ENCODE measurements at places on chromosomes 16 and 17.

DNA sequence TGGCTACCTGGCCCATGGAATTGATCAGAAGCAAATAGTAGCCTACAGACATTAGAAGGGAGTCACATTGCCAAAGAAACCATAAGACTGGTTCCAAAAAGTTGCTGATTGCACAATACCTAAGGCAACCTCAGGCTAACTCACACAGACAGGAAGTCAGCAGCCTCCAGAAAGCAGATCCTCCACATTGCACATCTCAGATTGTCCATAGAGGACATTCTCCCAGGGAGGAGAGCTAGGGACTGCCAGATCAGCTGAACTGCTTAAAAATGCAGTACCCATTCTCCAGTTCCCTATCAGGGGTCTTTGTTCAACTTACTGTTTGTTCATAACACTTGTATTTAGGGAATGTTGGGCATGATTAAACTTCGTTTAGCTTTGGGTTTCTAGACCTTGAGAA is 4.2 kb downstream of the CCL3 start:
- DNase-seq: no peak

- DNase-seq: no peak
Observed at GRCh38 chr17:57902117-57902799, 52.4 kb upstream of the MRPS23 start.

GRCh38 chr16:85320677-85321385 is 208.6 kb upstream of the CIBAR2 start:
- no peak for DNase-seq

DNA sequence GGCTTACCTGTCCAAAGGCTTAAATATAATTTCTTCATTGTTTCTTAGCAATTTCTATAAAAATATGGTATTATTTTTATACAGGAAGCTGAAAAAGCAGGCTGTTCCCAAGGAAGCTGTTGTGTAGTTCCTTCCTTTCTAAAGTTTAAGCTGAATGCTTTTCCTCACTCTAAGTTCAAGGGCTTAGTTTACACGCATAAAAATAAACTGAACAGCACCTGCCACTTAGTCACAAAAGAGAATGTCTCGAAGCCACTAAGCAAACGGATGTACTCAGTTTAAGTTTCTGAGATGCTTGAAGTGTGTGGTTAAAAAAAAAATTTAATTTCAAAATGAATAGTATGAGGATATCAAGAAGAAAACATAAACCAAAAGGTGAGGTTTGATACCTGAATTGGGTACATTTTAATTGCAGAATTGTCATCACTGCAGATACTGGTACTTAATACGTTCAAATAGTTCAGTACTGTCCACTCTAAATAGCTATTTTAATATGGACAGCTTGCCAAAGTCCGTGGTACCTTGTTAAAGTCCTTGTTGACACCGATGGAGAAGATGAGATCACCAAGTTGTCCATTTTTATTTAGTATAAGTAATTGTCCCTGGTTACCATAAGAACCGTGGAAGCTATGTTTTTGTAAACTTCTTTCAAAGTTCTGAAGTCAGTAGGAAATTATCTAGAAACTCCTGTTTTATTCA is 38.1 kb downstream of the MRTFB start:
- no peak for DNase-seq

GRCh38 chr16:5205361-5206040 is 107.9 kb upstream of the EEF2KMT start:
- no peak for DNase-seq

DNA sequence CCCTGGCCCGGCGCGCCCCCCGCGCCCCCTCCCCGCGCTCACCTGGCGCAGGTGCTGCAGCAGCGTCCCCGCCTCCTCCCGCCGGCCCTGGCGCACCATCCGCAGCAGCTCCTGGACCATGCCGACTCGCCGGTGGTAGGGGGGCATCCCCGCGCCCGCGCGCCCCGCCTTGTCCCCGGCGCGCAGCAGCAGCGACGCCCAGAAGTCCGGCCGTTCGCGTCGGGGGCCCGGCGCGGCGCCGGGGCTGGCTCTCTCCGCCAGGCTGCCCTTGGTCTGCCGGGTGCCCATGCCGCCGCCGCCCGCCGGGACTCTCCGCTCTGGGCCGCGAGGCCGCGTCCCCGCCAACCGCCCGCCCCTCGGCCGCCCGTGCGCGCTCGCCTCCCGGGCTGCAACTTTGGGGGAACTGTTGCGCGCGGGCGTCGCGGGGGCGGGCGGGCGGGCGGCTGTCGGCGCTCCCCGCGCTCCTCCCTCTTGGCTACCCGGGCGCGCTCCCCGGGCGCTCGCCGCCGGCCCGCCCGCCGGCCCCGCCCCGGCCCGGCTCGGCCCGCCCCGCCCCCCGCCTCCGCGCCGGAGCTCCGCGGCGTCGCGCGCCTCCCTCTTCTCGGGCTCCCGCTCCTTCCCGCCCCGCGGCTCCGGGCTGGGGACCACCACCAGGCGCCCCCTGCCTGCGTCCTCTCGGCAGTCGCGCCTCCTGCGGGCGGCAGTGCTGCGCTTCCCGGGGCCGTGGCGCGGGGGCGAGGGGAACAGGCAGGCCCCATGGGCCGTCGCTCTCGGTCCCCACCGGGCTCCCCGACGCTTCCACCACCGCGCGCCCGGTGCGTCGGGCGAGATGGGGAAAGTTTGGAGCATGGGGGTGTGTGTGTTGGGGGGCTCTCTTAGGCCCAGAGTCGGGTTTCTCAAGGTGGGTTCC is at the start of gene LRRC75A:
Gene LRRC75A, minus strand, starts transcription at position 491 of the 910 bp plus-strand sequence. Its CDS starts 203 bp downstream, at position 288.
- no peak for DNase-seq

GRCh38 chr17:33013596-33014375 is 22.1 kb downstream of the SPACA3 start:
- no peak for DNase-seq

DNA sequence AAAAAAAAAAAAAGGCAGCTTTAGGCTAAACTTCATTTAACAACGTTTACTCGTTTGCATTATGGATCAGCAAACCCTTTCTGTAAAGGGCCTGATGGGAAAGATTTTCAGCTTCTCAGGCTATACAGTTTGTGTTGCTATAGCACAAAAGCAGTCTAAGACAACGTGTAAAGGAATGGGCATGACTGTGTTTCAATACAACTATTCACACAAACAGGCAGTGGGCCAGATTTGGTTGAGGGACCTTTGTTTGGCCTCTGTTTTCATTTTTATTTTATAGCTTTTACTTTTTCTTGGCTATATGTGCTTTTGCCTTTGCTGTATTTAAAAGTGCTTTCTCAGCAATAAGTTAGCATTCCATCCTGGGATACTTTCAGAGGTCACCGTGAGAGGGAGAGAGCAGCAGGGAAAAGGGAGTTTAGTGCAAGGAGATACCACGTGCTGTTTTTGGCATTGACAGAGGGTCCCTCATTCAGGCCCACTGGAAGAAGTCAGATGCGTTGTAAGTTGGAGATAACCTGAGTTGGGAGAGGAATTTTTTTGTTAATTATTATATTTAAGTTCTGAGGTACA is 335.6 kb downstream of the UTP18 start:
- DNase-seq: no peak

- peak; percentile 17 for DNase-seq
Observed at GRCh38 chr17:3506054-3506453, 30.3 kb downstream of the ASPA start.

DNA sequence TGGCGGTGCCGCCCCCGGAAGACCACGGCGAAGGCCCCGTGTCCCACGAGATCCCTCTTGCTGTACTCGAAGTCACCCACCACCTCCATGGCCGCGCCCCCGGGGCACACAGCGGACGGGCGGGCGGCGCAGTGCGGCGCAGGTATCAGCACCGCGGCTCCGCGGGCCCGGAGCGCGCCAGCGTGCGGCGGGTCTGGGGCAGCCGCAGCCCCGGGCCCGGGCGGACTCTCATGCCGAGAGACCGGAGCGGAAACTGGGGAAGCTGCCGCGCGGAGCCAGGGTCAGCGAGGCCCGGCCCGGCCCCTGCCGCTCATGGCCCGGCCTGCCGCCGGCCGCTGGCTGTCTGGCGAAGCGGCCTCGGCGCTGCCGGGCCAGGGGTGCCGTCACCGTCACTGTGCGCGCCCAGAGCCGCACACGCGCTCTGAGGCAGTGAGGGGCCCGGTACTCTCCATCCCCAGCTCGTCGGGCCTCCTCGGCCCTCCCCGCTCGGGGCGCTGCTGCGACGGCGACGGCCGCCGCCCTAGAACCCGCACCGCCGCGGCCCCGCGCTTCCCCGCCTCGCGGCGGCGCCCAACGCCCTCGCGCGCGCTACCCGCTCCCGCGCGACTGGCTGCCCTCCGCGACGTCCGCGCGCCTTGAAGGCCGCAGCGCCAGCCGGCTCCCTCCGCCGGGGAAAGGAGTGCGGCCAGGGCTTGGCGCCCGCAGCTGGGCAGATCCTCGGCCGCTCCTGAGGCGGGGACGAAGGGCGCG is at the start of gene ULK2:
Gene ULK2, minus strand, starts transcription at position 608 of the 750 bp plus-strand sequence. Its CDS starts 519 bp downstream, at position 89.
- peak; percentile 49 for DNase-seq

DNA sequence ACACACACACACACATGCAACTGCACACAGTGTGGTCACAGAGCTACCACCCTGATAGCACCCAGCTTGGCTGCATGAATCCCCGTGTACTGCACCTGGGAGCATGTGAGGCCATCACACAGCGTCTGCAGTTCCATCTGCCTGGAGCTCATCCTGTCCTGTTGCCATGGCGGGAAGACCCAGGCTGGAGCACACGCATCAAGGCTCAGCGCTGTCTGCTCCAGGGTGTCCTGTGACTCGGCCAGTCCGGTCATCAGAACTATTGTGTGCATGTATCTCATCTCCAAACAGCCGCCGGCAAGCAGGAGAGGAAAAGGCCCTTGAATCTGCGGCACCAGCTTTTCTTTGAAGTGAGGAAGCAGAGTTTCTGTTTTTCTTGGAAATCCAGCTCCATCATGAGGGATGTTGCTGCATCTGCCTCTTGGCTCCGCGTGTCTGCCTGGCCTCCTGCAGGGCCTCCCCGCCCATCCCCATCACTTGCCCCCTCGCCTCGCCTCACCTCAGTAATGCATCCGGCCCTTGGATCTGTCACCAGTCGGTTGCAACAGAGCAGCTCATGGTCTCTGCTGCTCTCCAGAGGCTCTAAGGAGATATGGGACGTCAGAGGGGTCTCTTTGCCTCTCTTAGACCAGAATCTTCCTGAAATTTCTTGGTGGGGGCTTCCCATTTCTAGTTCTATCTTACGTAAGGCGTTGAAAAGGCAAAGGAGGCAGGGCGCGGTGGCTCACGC is 23.7 kb downstream of the CACNG4 start:
- DNase-seq: no peak

GRCh38 chr17:33113991-33114370 is 122.3 kb downstream of the SPACA3 start:
- DNase-seq: no peak

GRCh38 chr17:4480929-4481898 is 17.5 kb upstream of the SPNS2 start:
- DNase-seq: no peak

DNA sequence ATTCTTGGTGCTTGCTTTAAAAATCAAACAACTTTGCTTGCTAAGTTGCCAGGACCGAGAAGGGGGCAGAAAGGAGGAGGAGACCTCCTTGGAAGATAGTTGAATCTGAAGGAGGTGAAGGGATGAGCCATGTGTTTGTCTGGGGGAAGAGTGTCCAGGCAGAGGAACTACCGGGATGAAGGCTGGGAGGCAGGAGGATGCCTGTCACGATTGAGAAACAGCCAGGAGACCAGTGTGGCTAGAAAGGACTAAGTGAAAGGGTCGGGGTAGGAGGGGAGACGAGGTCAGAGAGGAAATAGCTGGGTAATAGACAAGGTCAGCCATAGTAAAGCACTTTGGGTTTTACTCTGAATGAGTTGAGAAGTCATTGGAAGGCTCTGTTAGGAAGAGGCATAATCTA is 38.9 kb upstream of the CSNK2A2 start:
- no peak for DNase-seq

- DNase-seq: no peak
Observed at GRCh38 chr17:33464669-33465280, 171.7 kb upstream of the ASIC2 start.

- peak; percentile 68 for DNase-seq
Observed at GRCh38 chr16:20901436-20902112, 1.0 kb downstream of the LYRM1 start.

- DNase-seq: peak; percentile 92
Observed at GRCh38 chr17:38703742-38704605, 1.1 kb upstream of the MLLT6 start.

DNA sequence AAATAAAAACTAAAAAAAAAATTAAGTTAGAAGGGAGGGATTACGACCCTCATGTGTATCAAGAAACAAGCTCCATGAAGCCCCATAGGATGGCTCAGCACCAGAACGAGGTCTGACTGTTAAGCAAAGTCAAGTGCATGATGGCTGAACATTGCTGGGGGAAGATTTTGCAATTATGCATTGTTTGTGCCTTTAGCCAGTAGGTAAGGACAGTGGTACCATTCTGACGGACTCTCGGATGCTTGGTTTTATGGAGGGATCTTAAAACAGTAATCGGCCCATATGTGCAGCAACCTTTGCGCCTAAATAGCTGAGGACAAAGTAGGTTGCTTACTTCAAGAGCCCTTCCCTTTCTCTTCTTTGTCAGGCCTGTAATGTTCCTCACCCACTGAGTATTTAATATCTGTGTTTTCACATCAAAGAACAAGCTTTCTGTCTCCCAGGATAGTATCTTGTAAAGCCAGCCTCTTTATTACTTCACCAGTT is 186.0 kb downstream of the WWOX start:
- no peak for DNase-seq

- no peak for DNase-seq
Observed at GRCh38 chr17:4551141-4551540, 4.0 kb downstream of the MYBBP1A start.

DNA sequence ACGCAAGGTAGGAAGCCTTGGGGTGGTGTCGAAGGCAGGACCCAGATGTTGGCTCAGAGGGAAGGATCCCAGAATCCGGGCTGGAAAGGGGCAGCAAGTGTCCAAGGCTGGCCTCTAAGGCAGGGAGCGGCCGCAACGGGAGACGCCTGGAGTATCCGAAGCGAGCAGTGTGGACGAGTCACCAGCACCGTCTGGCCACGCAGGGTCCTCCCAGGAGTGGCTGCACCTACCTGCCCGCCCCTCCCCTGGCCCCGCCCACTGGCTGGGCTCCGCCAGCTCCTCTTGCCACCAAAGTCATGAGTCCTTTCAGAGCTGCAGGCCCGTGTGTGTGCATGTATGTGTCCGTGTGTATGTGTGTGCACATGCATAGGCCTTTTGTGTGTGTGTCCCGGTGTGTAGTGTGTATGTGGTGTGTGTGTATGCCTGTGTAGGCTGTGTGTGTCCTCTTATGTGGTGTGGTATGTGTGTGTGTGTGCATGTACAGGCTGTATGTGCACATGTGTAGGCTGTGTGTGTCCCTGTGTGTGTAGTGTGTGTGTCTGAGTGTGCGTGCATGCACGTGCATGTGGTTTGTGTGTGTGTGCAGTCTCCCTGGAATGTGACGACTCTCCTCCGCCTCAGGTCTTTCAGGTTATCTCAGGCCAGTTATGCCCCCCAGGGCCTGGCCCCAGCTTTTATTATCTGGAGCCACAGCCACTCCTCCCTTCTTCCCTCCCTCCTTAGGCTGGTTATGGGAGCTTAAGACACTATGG is at the start of gene PRSS8:
Gene PRSS8, minus strand, starts transcription at position 193 of the 752 bp plus-strand sequence. CDS start 229 bp downstream, outside the sequence.
- DNase-seq: peak; percentile 83

DNA sequence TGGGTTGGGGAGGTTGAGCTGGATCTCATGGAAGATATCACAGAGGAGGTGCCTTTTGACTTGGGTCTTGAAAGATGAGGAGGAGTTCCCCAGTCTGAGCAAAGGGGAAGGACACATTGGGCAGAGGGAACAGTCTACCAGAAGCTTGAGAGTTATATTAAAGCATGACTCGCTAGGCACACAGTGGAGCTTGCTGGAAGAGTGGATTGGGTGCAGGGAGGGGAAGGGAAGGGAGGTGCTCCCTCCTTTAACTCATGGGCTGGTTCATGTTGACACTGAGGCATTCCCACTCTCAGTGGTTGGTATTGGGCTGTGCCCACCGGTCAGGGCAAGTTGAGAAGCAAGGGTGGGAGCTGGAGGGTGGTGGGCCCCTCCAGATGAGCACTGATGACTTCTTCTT is 5.9 kb downstream of the TMEM98 start:
- no peak for DNase-seq

Measured in ureter (tissue), 1 donor.